ENCODE measurements at places on chromosomes 7 and 10.

DNA sequence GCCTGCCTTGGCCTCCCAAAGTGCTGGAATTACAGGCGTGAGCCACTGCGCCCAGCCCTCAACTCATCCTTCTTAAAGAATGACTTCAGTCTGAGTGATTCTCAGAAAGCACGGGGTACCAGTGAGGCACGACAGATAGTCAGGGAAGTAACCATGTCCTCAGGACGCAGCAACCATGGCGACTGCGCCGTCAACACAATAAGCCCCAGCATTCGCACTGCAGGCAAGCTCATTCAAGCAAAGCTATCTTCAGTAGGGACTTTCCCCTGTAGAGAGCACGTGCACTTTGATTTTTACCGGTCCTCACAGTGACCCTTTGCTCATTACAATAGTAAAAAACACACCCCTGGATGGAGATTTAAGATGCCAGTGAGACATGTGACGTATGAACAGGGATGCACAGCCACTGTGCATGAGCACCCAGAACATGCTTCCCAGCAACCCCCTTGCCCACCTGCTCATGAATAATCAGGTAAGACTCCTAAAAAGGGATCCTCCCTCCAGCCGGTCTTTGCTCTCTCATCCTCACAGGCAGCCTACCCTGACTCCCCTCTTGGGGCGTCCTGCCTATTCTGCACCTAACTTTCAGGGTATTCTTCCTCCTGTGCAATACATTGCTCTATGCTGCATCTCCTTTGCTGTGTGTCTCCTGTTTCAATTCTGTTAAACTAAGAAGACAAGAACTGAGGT is 9.1 kb downstream of the WDR86 start:
- no peak for DNase-seq

DNA sequence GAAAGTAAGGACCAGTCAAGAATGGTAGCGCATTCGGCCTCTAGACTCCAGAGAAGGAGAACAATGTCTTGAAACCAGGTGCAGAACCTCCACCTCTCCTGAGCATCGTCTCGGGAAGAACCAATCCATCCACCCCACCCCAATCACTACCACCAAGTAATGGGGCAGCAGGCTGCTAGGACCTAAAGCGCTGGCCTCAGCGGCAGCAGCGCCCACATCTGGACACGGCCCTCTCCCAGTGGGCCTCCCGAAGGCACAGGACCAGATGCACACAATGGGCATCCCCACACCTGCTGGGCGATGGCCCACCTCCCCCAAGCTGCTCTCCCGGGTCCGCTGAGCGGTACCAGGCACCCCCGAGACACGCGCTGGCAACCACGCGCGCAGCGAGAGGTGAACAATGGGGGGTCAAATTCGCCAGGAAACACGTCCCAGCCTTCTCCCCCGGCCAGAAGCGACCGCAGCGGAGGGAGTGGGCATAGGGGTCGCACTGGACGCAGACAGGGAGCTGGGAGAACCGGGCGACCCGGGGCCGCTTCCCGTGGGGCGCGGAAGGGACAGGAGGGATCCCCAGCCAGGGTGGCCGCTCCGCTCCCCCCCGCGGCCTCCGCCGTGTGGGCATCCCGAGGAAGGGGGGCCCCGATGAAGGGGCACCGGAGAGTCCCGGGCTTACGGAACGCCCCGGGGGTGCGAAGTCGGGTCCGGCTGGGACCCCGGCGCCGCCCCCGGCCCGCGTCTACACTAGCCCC is 506 bp downstream of the CTTNBP2 start:
- no peak for DNase-seq

GRCh38 chr10:44046605-44047004 is 338.3 kb downstream of the CXCL12 start:
- no peak for DNase-seq

DNA sequence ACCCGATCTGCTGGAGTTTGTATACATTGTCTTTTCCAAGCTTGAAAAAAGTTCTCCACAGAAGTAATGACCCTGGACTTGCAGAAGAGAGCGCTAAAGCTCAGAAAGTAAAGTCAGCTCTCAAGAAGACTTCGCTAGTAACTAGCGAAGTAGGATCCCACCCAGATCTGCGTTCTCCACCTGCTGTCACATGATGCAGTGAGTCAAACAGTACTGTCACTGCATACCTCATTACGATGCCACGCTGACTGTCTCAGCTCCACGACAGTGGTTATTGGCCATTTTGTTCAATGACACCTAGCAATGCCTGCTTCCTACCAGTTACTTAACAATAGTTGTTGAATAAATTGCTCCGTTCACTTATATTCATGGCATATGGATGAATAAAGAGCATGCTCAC is 29.7 kb upstream of the SEC61G start:
- peak; percentile 6 for DNase-seq

DNA sequence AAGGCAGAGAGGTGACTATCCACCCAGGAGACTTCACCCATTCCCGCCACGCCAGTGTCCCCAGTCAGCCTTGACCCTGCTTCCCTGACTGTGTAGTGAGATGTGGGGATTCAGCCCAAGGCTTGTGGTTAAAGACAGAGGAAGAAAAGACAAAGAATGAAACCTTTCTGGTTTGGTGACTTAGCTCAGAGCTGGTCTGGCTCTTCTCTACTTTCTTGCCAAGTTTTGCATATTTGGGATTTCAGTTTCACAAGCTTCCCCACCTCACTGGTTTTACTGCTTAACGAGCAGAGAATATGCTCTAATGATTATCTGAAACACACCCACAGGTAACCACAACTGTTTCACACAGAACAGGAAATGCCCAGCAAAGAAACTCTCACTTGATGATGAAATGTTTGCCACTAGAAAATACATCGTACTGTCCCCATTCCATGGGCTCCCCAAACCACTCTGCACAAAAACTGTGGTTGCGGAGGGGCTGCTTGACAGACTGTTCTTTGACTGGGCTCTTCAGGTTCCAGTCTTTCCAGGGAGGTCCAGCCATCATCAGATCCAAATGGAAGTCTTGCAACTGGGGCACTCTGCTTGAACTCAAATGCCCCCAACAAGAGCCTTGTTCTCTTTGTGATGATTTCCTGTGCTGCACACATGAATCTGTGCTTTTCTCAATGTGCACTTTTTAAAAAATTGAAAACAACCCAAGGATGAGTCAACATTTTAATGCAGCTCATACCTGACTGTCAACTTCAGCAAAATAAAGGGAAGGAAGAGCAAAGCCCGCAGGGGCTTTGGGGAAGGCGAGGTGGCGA is 95.5 kb downstream of the CTBP2 start:
- peak; percentile 9 for DNase-seq

GRCh38 chr10:8158193-8159071 is 103.9 kb downstream of the GATA3 start:
- no peak for DNase-seq

- no peak for DNase-seq
Observed at GRCh38 chr7:143013893-143014292, 13.0 kb downstream of the OR9A2 start.

- DNase-seq = no peak
Observed at GRCh38 chr10:4270116-4270515, 485.1 kb upstream of the KLF6 start.

- DNase-seq = no peak
Observed at GRCh38 chr7:69109246-69109645, 489.0 kb upstream of the AUTS2 start.

GRCh38 chr10:8768852-8769251 is 714.4 kb downstream of the GATA3 start:
- DNase-seq = no peak

DNA sequence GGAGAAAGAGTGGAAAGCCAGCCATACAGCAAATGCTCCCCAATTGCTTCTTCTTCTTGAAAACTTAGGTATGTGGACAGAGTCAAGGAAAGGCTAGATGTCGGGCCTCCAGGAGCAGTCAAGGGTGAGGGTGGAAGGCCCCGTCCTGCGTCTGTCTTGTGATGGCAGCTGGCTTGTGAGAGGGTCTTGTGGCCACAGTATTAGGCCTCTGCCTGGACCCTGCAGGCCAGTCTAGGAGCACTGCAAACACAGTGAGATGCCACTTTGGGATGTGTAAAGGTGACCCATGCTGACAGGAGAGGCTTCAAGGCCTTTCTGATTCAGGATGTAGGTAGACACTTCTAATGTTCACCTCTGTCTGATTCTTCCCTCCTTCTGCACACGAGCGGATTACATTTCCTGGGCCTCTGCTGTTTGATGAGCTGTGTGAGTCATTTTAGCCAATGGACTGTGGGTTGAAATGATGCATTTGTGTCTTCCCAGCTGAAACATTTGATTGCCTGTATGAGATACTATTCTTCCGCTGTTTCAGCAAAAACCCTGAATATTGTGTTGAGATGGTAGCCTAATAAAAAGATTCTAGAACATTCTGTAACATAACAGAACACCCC is 135.4 kb downstream of the EMX2 start:
- DNase-seq = no peak

All from stimulated activated CD4-positive, alpha-beta T cell treated with anti-CD3 and anti-CD28 coated beads, TNF-alpha, amount 100 ng/mL, for 24 hours (primary cell).